Ureter (tissue), 1 donor: ENCODE measurements at places on chromosomes 13 and 19. TPM values are rescaled to one million over a fixed set of nuclear protein-coding genes. Genes with fewer than 3 reads are reported as not detected.

Gene SOX1
- total RNA-seq, result not detected

Gene ZNF582
- 5.6 TPM for total RNA-seq

Gene ELSPBP1
- total RNA-seq, result not detected

Gene SIGLEC12
- 0.34 TPM for total RNA-seq

Gene CD33
- total RNA-seq, result 4.0 TPM

Gene ARHGAP45
- 20.7 TPM for total RNA-seq

Gene SPTBN4
- 2.6 TPM for total RNA-seq

Gene EPSTI1
- 4.1 TPM for total RNA-seq

Gene RLN3
- not detected for total RNA-seq

Gene MCF2L
- 115 TPM for total RNA-seq

DNA sequence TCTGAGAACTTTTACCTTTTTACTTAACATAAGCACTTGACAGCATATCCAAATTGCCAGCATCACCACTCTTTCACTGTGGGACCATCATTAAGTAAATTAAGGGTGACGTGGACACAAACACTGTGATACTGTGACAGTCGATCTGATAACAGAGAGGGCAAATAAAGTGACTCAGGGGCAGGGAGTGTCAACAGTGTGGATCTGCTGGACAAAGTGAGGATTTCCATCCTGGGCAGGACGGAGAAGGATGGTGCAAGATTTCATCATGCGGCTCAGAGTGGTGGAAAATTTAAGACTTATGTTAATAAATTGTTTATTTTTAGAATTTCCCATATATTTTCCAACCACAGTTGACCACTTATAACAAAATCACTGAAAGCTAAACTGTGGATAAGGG, 60.0 kb upstream of the WDFY2 start:
- no peak for DNase-seq

DNA sequence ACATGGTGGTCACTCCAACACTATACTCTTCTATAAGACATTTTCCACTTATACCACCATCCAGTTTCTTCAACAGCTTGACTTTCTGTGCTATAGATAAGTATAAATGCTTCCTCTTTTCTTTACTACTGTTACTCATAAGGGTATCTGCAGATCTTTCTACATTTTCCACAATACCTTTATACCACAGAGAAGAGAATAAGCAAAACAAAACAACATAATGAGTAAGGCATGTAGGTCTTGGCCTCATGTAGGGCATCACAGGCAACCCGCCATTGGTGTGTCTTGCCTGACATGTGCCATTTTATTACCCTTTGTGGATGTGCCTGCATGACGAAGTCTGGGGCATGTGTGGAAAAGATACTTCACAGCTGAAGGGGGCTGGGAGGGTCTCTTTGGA, 265.3 kb upstream of the STARD13 start:
- no peak for DNase-seq

- DNase-seq, result no peak
These were observed 1.5 kb downstream of the WASF3 start for GRCh38 chr13:26558987-26559386.

DNA sequence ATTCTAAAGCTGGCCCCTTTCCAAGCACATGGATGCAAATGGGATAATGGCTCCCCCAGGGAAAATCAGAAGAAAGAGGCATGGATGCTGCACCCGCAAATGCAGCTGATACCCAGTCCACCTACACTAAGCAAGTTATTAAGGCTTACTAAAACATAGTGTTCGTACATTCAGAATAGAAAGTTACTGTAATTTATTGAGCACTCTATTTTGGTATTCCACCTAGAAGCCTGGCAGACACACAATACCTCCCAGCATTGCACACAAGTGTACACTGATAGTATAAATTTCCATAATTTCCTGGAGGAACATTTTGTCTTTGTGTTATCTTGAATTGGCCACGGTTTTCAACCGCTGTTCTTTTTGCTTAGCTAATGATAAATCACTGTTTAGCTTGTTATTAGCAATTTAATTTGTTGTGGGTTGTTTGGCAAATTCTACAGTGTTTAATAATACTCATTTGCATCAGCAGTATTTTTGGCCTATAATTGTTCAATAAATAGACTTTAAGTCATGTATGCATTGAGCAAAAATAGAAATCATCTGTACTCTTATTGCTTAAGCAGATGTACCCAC, 94.5 kb upstream of the MRI1 start:
- DNase-seq, result no peak

GRCh38 chr13:107669391-107669993, 545.8 kb downstream of the LIG4 start:
- DNase-seq, result no peak

- DNase-seq, result no peak
These were observed 199.8 kb downstream of the COG6 start for GRCh38 chr13:39855236-39855635.

GRCh38 chr13:110920038-110920437, 5.2 kb upstream of the ANKRD10 start:
- DNase-seq, result no peak

DNA sequence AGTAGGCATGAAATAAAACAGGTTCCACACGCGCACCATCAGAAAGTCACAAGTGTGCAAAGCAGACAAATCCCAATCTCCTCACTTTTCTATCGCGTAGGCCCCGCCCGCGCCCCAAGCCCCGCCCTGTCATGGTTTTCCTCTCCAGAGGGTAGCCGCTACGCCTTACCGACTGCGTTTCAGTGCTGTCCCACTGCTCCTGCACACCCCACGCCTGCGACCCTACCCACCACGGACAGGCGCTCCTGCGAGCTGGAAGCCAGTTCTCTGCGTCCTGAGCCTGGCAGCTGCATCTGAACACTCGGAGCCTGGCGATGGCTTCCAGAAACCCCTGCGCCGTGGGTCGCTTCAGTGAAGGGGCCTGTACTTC, 379 bp upstream of the ZNF470 start:
- DNase-seq, result peak; percentile 58

- no peak for DNase-seq
These were observed 783.3 kb upstream of the ATXN8OS start for GRCh38 chr13:69324090-69324886.

GRCh38 chr13:30744056-30744680, 8.8 kb downstream of the ALOX5AP start:
- peak; percentile 51 for DNase-seq

DNA sequence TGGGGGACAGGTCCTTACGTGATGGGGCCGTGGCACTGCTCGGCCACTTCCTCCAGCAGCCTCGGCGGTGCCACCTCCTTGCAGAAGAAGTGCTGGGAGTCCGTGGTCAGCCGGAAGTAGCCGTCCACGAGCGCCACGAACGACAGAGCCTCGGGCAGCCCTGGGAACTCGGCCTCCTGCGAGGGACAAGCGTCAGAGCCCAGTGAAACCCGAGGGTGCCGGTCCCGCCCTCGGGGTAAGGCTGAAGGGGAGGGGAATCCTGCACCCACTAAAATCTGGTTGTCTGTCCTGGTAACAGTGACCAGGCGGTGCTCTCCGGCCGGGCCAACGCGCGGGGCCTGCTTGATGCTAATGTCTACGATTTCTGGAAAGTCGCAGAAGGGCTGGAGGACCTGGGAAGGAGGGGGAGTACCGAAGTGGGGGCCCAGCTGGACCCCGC, 6.4 kb downstream of the JAK3 start:
- no peak for DNase-seq

GRCh38 chr19:44570984-44571684, 41.7 kb upstream of the CEACAM20 start:
- DNase-seq, result peak; percentile 70

GRCh38 chr13:111398196-111398595, 77.8 kb downstream of the TEX29 start:
- peak; percentile 24 for DNase-seq

DNA sequence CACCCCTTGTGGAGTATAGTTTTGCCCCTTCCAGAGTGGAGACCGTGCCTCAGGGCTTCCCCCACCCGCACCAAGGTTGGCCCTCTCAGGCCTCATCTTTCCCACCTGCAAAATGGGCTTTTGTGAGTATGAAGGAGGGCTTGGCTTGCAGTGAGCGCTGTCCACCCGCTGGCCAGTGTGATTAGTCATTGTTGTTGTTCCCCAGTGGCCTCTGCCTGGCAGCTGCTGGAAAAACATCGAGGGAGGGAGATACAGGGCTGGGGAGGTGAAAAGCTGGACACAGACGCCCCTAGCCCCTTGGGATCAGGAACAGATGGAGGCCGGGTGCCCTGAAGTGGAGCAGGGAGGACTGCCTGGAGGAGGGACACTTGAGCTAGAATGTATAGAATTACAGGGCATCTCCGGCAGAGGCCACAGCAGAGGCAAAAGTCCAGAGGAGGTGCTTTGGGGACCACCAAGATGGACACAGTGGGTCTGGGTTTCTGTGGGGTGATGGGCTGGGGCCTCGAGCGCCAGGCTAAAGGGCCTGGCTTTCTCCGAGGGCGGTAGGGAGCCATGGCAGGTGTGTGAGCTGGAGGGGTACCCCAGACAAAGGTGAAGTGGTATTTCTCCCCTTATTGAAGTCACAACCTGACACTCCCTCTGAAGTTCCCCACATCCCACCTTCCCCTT, 3.9 kb upstream of the IL12RB1 start:
- DNase-seq, result no peak

DNA sequence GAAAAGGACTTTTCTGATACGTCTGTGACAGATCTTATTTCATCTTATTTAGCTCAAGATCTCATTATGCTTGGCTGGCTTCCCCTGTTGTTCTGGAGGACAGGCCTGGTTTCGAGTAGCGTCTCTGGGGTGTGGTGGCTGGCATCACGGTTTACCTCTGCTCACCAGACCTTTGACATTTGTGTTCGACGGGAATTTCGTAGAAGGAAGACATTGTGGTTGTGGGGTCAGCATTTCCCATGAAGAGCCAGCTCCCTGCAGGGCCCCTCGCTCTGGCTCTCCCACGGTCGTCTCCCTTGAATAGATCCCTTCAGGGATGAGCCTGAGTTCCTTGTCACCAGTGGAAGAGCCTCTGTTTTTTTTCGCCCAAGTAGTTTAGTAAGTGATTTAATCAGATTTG, 78.6 kb upstream of the TEX29 start:
- no peak for DNase-seq

DNA sequence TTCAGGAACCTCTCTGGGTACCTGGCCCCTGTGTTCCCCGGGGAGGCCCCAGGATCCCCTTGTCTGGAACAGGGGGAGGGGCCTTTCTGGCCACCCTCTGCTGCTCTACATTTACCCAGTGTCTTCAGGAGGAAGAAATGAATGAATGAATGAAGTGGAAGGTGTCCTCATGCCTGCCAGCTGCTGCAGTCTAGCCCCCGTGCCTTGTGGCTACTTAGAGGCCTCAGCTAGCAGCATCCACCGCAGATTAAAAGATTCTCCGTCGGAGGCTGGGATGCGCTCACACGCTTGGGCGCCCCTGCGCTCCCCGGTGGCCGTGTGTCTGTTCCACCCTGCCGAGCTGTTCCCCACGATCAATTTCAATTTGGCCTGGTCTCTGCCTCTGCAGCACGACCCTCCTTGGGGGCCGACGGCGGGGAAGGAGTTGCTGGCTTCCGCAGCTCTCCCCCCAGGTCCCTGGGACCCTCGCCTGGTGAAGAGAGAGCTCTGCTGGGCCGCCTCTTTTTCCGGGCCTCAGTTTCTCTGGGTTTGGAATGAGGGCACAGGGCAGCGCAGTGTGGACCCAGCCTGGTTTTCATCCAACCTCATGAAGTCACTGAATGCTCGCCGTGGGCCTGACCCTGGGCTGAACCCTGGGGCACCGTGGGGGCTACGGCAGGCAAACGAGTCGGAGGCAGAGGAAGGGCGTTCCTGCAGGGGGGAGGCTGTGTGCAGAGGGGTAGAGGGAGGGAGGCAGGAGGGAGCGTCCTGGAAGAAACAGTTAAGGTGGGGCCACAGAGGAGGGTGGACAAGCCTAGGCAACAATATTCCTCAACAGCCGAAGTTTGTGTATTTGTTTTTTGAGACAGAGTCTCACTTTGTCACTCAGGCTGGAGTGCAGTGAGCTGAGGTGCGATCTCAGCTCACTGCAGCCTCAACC, 28.3 kb downstream of the EFNA2 start:
- DNase-seq, result no peak

DNA sequence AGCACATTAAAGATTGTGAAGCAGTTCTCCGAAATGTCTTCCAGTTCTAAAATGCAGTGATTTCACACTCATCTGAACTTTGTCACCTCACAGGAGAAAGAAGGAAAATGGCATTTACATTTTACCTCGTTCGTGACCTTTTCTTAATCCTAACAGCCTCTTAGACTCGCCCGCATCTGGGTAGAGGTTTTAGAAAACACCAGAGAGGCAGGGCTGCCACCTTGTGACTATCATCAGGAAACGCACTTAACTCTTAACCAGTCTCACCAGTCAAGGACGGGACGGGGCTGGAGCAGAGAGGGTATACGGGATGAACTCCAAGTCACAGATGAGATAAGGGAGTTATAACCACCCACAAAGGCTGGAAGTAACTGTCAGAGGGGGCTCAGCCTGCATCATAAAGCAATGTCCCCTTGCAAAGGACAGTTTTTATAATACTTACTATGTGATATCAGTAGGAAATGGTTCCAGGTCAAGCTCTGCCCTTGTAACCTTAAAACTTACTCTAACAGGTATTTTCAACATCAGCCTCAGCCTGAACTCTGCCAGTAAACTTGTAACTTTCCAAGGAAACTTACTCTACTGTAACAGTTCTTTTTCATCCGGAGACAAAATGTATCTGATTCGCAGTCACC, 8.6 kb upstream of the CEACAM6 start:
- DNase-seq, result peak; percentile 56

- no peak for DNase-seq
These were observed 1.3 kb downstream of the GADD45B start for GRCh38 chr19:2477141-2477710.

GRCh38 chr13:41588899-41589298, 131.5 kb downstream of the RGCC start:
- DNase-seq, result no peak

GRCh38 chr19:40223135-40223822, 3.2 kb downstream of the CCNP start:
- DNase-seq, result no peak

GRCh38 chr13:60331249-60332012, 65.6 kb upstream of the TDRD3 start:
- no peak for DNase-seq

GRCh38 chr13:102141625-102142472, 260.0 kb downstream of the FGF14 start:
- no peak for DNase-seq

- no peak for DNase-seq
These were observed 55.6 kb downstream of the RCBTB2 start for GRCh38 chr13:48477191-48477855.

DNA sequence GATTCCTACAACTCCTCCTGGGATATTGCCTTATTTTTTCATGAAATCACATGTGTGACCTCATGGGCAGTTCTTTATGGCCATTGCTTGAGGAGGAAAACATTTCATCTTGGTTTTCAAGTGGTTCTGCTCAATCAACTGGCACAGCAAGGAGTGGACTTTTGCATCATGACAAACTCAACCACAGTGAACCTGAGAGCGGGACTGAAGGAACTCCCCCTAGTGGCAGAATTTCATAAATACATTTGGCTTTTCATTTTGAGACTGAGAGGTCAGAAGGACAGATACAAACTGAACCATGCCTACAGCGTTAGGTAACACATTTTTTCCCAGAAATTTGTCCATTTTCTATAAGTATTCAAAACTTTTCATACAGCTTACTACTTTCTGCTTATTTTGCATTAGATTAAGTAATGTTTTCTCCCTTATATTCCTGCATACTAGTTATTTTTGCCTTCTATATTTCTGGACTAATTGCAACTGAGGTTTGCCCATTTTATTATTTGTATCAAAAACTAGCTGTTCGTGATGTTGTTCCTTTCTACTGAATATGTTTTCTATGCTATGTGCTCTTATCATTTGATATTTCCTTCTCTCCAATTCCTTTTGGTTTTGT, 13.4 kb upstream of the SIGLEC12 start:
- DNase-seq, result no peak
